ENCODE measurements at places on chromosomes 6 and 20.

- DNase-seq: no peak
Measured at GRCh38 chr6:135638108-135638507, 140.6 kb upstream of the AHI1 start.

DNA sequence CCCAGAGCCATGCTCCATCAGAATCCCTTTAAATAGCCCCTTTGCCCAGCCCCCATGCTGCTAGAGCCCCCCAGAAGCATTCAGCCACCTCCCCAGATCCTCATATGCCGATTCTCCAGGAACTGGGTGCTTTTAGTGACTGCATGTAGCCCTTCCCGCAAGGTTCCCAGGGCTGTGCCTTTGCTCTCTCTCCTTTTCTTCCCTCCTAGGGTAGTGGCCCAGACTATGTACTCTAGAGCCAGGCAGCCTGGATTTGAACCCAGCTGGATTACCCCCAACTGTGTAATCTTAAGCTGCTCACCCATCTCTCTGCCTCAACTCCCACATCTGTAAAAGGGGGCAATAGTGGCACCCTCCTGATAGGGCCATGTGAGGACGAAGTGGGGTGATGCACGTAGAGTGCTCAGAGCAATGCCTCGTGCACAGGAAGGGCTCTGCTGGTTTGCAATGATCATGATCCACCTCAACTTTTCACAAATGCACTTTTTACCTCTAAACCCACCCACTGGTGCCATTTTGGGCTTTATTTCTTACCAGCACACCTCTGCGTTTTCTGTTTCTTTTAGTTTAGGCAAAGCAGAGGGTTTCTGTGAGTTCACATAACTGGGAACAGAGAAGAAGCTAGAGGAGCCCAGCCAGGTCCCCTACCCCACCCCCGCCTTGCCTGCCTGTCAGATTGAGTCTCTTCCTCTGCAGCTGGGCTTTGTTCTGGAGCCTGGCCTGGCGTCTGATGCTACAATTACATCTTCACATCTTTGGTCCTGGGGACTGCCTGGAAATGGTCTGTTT is 396.5 kb downstream of the RNGTT start:
- DNase-seq: no peak

GRCh38 chr6:41801380-41801779 is 13.9 kb downstream of the TOMM6 start:
- DNase-seq: no peak

DNA sequence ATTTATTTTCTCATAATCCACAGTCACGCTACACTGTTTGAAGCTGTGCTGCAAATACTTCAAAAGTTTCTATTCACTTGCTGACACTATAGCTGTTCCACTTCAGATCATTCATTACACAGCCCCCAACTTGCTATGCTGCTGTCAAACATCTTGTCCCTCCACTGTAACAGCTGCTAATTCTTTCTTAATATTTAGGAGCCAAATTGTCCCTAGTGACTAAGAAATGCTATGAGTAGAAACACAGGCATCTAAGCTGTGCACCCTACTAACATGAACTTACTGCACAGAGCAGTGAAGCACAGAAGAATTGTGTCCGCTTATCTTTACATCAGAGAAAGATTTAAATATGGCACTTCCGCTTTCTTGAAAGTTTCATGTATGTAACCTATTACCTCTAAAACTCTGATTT is 91.3 kb downstream of the PDE10A start:
- DNase-seq: no peak

GRCh38 chr20:23222531-23223200 is 127.9 kb upstream of the NXT1 start:
- no peak for DNase-seq

DNA sequence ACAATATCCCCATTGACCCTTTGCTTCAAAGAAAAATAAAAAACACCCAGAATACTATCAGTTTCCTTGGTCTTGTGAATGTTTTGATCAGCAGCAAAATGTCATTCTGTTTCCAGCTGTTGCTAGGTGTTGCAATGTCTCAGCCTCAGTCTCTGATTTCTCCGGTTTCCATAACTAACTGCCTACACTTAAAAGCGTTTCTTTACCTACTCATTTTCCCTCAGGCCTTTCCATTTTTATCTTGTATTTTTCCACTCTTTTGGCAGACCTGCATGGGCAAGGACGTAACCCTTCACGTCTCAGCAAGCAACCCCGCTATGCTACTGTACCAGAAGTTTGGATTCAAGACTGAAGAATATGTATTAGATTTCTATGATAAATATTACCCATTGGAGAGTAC is 49.4 kb downstream of the KAT14 start:
- DNase-seq: no peak

DNA sequence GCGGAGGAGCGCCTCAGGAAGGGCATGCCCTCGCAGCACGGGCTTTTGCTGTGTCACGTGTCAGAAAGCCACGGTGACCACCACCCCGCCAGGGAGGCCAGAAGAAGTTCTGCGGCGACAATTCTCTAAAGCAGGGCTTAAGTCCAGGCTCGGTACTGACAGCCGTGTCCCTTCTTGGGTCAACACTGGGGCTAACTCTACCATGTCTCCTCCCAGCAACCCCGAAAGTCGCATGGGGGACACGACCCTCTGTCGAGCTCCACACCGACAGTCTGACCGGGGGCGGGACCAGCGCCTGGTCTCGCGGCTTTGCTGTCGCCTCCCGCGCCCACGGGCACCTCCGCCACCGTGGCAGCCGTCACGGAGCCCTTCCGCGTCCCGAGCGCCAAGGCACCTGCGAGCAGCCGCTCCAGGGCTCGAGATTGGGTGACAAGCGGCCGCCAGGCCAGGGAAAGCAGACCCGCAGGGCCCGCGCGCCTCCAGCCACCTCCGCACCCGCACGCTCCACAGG is 534 bp downstream of the NANP start:
- peak; percentile 15 for DNase-seq

GRCh38 chr6:111222341-111222740 is 135.0 kb downstream of the SLC16A10 start:
- DNase-seq: no peak

DNA sequence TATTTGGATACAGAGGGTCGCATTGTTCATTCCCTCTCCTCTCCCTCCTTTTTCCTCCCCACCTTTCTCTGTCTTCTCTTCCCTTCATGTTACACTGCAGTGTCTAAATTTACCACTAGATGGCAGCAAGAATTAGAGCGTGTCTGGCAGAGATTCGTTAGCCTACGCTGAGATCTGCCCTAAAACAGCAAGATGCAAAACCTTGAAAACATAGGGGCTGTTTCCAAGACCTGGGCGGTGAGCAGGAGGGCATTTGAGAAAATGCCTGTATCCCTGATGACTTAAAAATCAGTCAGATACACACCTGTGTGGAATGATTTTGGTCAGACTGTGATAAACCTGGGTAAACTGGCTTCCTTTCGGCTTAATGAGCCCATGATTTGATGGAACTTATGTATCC is 101.5 kb upstream of the ISM1 start:
- DNase-seq: peak; percentile 68

GRCh38 chr20:53778041-53778516 is 184.4 kb upstream of the ZNF217 start:
- no peak for DNase-seq

GRCh38 chr20:17262786-17263185 is 35.9 kb downstream of the PCSK2 start:
- no peak for DNase-seq

DNA sequence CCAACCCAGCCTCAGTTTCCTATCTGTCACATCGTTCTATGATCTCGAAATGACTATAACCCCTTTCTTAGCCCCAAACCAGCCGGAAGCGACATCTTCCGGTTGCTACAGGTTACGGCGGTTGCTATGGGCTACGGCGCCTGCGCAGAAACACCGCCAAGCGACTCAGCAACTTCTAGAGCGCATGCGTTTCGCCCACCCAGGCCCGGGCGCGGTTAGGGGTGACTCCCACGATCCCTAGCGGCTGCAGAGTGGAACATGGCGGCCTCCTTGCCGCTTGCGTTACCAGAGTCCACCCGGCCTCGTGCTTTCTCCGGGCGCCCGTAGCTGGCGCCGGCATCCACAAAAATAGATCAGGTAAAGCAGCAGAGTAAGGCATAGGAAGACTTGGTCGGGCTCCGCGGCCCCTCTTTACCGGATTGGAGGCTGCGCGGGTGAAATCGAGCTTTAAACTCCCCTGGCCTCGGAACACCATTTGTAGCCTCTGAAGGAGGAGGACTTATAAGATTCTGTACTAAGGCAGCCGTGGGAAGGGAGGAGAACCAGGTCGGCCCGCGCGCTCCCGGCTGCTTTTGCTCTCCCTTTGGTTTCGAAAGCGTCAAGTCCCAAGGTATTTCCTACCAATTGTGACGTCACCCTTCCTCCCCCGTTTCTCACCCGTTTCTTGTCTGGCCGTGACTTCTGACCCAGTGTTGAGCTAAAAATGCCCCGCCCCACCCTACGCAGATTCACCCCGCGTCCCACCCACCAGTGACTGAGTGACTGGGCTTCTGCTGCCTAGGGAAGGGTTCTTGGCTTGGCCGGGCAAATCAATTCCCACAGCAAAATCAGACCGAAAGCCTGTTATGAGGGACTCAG is 3.5 kb downstream of the SDCBP2 start:
- peak; percentile 99 for DNase-seq

- no peak for DNase-seq
Measured at GRCh38 chr6:41713650-41714291, 21.6 kb downstream of the TFEB start.

- peak; percentile 48 for DNase-seq
Measured at GRCh38 chr20:57435498-57436222, 44.5 kb downstream of the RBM38 start.

DNA sequence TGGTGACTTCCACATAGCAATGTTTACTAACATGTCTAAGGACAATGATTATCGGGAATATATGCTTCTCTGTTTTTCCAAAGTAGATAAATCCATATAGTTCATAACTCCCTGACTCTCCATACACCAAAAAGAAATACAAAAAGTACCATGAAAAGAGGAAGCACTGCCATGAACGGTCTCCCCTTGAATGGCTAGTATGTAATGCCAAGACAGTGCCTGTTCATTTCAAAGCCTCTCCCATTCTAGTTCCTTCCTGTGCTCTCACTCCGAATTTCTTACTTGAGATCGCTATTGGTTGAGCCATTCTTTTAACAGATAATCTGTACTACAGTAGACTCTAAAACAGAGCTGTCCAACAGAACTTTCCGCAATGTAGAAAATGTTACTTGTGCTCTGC is 54.8 kb upstream of the EDN1 start:
- DNase-seq: no peak

DNA sequence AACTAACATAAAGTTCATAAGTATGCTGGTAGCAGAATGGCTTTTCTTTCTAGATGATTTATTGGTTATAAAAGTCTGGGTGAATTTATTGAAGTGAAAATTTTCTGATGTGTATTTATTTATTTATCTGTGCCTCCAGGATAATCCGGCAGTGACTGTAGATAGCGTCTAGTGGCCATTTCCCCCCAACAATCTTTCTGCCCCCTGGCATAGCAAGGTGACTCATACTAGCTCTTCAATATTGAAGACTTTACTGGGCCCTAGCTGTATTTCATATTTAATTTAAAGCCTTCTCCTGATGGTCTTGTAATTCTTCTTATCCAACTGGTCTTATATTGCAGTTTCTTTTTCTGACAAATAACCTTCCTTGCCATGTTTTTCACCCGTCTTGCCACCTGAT is 154.1 kb upstream of the SGK1 start:
- no peak for DNase-seq

- DNase-seq: no peak
Measured at GRCh38 chr6:71043902-71044301, 87.0 kb upstream of the B3GAT2 start.

- DNase-seq: no peak
Measured at GRCh38 chr20:57953638-57954037, 243.8 kb upstream of the PMEPA1 start.

- DNase-seq: no peak
Measured at GRCh38 chr6:134691180-134691579, 258.7 kb downstream of the ALDH8A1 start.

GRCh38 chr6:111076024-111076695 is 11.1 kb upstream of the SLC16A10 start:
- DNase-seq: no peak

- DNase-seq: no peak
Measured at GRCh38 chr6:158796353-158796752, 22.8 kb downstream of the EZR start.

GRCh38 chr6:37127961-37128862 is 41.7 kb upstream of the PIM1 start:
- no peak for DNase-seq

GRCh38 chr6:4891141-4891540 is 112.7 kb downstream of the RPP40 start:
- no peak for DNase-seq

DNA sequence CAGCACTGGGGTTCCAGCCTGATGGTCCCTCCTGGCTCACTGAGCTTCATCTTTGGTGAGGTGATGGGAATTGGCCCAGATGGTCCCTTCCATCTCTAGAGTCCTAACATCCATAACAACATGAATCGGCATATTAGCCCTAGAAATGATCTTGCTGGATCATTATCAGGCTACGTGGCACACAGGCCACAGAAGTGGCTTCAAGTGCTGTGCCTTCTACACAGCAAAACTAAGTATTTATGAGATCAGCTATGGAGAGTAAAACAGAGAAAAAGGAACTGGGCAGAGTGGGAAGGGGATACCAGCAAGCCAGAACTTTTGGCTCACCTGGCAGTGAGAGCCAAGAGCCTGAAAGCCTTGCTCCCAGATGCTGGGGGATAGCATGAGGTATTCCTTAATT is 116.9 kb downstream of the TRERF1 start:
- DNase-seq: no peak

DNA sequence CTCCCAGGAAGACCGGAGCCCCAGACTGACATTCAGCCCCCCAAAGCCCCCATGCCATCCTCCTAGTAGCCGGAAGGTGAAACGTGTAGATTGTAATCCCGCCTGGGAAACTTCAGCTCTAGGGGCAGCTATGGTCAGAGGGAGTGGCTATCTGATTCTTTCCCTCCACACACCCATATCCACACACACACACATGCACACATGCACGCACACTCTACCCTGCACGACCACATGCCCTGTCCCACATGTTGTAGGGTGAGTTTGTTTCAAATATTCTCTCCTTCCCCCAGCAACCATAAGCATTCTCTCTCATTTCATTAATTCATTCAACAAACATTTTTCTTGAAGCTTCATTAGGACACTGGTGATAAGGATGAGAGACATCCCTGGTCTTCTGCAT is 42.2 kb downstream of the MAFB start:
- DNase-seq: no peak

DNA sequence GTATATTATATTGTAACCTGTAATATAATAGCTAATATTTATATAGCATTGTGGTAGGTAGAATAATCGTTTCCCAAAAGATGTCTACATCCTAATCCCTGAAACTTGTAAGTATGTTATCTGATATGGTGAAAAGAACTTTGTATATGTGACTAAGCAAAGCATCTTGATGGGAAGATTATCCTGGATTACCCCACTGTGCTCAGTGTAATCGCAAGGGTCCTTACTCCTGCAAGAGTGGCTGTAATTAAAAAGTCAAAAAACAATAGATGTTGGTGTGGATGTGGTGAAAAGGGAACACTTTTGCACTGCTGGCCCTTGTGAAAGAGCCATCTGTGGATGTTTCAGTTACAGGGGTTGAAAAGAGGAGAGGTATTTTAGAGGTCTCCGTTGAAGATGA is 95.2 kb downstream of the EDN1 start:
- DNase-seq: no peak

- DNase-seq: no peak
Measured at GRCh38 chr6:118649918-118650581, 1.3 kb downstream of the CEP85L start.
